ENCODE measurements at places on chromosomes 5 and 9.
A peak's percentile ranks its signal among the peaks of the same experiment; 100 is the strongest.

DNA sequence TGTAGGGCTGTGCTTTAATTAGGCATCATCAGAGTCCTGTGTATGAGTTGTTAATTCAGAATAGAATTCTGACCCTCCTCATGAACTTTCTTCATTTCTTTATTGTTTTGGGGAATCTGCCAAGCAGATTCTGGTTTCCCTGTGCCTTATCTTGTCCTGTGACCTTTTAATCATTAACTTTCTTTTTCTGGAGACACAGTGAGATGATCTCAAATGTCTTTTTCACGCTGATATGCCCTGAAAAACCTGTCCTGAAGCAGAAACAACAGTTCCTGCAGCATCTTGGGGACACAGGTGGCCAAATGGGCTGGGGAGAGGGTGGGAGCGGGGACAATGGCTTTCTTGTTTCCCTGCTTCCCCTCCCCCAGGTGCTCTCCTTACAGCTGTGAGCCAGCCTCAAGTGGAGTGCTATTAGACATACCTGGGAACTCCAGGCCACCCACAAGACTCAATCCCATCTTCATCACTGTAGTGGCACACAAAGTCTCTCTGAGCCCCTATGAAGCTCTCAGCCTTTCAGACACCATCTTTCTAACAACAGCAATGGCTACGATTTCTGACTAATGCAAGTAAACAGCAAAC is 213.8 kb downstream of the ATP10B start:
- no peak for DNase-seq

- DNase-seq, result no peak
Observed at GRCh38 chr9:138063033-138063432, 185.5 kb downstream of the CACNA1B start.

DNA sequence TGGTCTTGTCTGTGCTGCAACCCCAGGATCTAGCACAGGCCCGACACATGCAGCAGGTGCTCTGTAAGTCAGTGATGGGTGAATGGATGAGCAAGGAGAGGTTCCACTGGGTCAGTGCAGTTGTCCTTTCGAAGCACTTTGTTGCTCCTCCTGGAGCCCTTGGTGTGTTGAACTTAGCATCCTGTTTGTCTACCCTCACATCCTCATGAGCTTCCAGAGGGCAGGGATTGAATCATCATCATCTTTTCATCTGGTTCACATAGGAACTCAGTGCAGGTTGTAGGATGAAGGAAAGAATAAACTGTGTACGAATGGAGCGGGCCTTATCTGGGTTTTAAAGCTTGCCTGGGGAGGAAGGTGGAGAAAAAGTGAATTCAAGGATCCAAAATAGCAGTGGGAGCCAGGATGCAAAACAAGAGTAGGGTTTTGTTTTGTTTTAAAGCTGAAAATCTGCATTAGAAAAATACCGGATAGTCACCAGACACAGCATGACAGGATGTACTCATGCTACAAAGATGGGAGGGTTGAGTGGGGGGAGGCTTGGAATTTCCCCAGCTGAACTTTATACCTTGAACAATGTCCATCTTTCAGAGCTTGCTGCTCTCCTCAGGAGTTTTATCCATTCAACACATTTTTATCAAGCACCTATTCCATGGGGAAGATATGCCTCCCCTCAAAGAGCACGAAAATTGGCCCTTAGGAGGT is 55.8 kb downstream of the PTTG1 start:
- DNase-seq, result no peak

DNA sequence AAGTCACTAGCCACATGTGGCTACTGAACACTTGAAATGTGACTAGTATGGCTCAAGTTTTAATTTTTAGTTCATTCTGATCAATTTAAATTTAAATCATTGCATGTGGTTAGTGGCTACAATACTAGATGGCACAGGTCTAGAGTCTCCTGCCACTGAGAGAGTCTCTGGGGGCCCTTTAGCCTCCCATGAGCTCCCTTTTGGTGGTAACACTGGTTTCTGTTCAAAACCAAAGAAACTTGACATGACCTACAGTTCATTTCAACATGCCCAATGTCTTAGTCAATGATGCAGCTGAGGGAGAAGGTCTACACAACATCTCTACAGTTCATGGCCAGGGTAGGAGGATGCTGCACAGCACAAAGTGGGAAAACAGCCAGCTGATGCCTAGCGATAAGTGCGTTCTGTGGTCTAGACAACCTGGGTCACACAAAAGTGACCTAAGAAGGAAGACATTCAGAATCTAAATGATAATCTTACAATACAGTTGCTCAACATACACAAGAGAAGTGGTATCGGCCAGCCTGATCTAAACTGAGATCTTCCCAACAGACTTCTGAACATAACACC is 121.0 kb downstream of the AUH start:
- DNase-seq, result no peak

DNA sequence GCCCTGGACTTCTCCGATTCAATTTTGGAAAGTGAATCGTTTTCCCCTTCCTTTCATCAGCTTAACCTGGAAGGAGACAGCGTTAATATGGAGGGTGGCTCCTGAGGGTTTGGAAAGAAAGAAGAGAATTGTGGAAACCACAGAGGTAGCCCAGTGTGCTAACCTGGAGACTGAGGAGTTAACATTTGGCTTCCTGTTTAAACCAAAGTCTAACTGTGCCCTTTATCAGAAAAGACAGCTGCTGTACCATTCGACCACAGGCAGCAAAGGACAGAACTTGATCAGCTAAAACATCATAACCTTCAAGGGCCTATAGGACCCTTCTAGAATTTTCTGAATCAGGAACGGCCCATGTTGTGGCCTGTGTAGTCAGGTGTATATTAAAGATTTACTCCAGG is 735 bp downstream of the IDNK start:
- no peak for DNase-seq

- no peak for DNase-seq
Observed at GRCh38 chr9:114729706-114730105, 47.7 kb upstream of the TEX48 start.

DNA sequence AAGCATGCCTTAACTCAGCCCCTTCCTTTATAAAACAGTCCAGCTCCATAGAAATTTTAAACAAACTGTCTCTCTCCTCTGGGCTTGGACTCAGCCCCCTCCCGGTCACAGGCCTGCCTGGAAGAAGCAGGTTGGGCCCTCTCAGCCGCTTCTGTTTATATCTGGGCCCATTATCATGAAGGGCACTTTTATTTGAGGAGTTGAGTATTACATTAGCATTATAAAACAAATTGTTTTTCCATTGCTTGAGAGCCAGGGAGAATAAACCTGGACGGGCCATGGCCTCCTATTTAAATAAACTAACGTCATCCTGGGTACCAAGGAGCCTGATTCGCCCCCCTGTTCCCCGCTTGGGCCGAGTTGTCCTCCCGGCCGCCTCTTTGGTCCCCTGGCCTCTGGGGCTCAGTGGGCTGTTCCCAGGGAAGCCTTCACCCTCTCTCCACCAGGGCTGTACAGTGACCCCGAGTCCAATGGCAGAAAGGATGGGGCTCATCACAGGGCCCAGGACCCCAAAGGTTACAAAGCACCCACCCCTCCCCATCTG is 13.2 kb downstream of the IRX2 start:
- no peak for DNase-seq

DNA sequence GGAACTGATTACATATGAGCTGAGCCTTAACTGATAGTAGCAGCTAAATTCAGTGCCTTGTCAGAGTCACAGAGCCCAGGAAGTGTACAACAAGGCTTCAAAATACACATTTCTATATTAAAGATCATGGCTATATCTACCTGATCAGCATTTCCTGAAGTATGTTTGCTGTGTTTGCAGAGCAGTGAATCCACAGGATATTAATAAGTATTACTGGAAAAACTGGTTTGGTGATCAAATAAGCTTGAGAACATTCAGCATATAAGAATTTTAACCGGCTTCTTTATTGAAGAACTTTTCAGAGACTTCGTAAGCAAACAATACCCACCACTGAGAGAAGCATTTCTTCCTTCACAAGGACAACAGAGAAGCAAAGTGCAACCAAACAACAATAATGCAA is 227.0 kb downstream of the ELAVL2 start:
- no peak for DNase-seq

- DNase-seq, result no peak
Observed at GRCh38 chr5:89090037-89090436, 207.1 kb upstream of the MEF2C start.

DNA sequence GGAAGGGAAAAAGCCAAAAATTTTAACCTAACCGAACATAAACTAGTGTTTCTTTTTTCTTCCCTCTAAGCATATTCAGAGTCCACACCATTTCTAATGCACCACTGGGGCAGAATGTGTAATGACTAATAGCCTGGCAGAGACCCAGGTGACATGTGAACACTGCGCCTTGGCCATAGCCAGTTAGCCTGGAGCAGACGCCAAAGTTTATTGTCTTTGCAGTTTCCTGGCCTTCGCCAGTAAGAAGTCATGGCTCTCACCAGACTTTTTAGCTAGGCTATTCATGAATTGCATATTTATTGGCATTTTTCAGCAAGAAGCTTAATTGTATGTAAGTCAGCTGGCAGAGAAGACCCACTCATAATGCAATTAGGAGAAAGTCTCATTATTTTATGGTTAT is 182.8 kb upstream of the SLC27A6 start:
- DNase-seq, result peak; percentile 94
